ENCODE measurements at places on chromosomes 6 and 20.

DNA sequence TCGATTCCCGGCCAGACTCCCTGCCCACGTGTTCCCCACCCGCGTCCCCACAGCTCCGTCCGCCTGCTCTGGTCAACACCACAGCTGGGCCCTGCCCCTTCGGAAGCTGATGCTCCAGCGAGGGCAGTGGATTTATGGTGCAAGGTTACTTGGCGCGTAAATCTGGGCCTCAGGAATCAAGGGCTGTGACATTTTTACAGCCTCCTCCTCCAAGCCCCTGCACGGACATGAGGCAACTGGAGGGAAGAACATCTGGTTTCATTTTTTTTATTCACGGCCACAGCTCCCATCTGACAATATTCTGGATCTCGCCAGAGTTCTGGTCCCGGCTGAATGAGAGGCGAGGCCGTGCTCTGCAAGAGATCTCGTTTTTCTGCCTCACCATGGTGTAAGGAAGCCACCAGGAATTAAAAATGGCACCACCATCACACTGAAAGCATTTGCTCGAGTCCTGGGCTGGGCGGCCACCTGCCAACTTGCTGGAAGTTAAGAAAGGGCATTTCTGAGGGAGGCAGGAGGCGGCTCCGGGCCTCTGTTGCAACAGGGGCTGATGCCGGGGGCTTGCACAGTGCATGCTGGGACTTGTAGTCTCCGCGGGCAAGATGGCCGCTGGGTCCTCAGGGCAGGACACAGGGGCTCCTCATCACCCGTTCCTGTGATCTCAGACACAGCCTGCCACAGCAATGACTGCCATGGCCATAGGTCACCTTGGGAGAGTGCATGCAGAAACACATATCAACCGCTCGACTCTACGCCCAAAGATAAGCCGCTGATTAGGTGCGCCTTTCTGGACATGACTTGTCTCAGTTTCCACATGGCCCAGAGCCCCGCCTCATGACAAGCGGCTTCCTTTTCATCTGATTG lies 148.5 kb downstream of the LY86 start:
- no peak for DNase-seq

DNA sequence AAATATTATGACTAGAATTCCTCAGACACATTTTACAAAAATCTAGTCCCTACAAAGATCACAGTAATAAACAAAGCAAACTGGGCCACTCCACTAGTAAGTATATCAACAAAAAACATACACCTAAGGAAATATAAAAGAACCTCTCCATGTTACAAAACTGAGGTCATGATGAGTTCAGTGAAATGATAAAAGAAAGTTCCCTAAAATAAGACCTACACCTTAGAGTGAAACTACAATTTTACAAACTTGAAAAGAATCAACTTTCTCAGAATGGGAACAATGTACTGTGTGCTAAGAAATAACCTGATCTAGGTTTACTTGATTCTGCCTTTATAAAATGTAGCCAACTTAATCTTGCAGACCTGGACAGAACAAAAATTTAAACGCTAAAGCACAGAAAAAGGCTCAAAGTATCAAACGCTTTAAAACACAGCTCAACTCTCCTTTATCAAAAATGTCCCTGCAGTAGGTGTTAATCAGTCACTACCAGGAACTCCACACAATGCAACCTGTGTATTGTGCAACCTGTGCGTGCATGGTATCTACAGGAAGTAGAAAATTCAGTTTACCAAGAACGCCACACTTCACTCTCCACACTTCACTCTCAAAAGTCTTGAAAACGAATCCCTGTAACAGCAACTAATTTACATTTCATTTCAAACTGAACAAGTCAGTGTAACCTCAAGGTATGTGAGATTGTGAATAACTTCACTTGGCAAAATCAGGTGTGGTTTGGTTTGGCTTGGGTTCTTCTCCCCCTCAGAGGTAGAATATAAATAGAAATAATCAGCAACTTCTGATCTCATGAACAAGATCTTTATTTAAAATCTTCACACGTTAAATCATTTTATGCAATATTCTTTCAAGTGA lies 1.8 kb downstream of the RALGAPA2 start:
- DNase-seq: peak; percentile 55

DNA sequence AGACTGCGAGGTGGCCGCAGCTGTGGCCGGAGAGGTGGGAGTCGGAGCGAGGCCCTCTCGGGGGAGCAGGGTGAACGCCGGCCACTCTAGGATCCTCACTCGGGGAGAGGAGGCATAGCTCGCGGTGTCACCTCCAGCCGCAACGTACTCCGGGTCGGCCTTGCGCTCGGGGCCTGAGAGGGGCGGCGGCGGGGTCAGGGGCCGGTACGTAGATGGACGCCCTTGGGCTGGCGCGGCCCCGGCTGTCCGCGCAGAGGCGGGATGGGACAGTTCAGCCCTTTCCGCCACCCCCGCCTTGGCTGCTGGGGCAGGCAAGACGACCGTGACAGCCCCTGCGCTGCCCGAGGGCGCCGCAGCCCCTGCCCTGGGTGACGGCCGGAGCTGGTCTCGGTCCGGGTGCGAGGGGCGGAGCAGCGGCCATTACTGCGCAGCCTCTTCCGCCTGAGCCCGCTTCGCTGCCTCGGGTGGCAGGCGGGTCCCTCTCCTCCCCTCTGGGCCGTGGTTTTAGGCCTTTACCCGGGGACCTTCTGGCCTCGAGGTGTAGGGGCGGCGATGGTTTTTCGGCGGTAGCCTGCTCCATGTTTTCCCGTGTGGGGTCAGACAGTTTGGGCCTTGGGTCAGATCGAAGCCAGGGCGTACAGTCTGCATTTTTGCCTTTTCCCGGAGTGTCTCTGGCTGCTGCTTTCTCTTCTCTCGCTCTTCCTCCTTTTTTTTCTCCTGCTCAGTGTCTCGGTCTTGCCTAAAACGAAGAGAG lies 405 bp downstream of the RNF146 start:
- DNase-seq: peak; percentile 20

DNA sequence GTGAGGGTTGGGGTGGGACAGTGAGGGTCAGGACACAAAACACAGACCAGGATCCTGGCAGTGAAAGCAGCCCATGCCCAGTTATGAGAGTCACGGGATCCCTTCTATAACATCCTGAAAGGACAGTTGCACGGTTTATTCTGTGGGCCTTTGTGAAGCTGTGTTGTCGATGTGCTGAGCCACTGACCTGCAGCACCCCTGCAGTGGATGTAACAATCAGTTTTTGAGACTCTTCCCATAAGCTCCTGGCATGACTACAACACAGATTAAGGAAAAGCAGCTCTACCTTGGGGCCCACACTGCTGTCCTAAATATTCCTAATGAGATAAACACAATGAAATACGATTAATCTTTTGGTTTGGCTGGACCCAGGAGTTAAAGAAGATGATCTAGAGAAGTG lies 3.7 kb downstream of the PYGB start:
- DNase-seq: no peak

DNA sequence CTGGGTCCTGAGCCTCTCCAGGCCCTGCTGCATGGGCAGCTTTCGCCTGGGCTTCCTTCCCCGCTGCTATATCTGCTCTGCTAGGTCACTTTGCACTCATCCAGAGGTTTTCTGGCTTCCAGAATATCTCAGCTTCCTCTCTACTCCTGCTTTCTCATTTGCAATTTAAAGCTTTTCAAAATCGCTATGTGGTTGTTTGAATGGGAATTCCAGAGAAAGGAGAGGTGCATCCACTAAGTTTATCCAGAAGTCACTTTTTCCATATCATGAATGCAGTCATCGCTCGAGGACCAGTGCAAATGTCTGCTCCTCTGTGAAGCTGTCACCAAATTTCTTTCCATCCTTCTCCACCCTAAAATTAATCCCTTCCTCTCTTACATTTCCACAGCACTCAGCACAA lies 61.2 kb downstream of the SOD2 start:
- no peak for DNase-seq

DNA sequence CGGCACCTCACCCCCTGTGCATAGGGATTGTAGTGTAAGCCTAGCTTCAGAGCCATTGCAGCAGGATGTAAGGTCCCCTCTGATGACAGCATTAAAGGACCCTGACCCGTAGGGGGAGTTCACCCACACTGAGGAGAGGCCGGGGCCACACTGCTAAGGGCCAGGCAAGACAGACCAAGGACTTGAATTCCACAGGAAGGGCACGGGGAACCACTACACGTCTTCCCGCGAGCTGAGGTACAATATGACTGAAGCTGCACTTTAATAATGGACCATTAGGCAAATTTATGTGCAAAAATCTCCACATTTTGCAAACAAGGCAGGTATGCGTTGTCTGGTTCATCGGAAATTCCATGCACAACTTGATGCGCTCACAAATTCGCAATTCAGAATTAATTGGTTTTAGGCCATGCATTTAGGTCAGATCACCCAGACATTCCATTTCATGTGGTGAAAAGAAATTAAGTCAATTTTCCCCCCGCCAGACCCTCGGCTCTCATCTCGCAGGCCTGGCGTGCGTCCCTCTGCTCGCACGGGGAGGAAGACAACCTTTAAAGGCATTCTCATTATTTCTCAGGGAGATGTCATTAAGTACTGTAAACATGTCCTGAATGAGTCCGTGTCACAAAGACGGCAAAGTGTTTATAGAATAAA lies 111.8 kb downstream of the FOXA2 start:
- DNase-seq: no peak

DNA sequence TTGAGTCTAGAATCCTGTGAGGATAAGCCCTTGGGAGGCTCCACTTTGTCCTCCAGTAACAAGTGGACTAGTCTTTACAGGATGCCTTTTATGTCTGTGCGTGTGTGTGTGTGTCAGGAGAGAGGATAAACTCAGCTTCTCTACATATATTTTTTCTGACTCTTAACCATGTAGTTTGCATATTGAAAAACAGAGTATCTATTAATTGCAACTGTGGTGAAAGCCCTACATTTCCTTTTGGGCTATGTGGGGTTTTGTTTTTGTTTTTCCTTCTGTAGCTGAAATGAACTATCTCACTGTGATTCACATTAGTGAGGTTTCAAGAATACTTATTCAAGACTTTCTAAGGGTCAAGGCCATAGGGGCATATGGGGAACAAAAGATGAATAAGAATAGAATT lies 17.7 kb downstream of the TPBG start:
- DNase-seq: no peak

DNA sequence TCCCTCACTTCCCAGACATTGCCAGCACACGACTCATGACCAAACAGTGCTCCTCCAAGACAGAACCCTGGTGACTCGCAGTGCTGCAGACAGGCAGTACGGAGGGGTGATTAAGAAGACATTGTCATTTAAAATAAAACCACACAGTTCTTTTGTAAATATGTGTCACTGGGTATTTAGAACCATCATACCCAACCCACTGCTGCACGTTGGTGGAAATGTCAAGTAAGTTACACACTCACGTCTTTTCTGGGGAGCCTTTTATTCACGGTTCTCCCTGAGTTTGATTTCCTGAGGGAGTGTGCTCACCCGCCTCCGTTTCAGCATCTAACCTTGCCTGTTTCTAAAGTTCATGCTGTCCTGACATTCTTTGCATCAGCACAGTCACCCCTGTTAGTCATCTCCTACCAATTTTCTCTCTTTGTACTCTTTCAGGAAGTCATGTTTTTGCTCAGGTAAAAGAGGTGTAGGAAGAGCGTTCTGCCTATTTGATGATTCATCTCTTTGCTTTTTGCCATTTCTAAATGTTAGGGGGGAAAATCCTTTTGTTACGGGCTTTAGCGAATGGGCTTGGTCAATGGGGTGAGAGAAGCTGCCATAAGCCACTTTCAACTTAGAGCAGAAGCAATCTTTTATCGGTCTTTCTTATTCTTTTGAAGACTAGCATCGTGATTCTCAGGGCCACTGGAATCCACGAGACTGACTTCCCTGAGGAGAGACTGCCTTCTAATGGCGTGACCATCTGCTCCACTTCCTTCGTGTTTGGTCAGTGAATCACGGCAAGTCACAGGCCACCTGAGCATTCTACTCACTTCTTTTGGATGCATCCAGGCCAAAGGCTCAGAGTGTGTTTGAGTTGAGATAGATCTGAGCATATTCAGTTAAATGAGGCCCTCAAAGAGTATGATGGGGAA lies 512.8 kb upstream of the JARID2 start:
- DNase-seq: no peak

DNA sequence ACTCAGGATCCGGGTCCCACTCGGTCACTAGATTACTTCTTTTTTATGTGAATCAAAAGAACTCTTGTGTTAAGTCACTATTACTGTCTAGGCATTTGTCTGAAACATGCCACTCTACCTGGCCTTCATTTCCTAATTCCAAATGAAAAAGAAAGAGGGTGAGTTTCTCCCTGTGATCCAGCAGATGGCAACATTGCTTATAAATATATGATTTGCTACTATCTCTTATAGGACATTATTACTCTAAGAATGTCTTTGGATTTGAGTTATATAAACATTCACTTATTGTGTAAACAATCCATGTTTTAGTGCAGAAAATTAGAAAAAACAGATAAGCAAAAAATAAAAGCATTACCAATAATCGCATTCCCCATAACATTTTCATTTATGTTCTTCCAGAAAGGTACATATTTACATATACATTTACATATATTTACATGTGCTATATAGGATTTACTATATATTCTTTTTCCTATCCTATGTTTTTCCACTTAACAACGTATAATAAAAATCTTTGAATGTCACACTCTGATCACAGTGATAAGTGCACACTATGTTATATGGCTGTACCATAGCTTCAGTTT lies 66.9 kb downstream of the FAXC start:
- no peak for DNase-seq

DNA sequence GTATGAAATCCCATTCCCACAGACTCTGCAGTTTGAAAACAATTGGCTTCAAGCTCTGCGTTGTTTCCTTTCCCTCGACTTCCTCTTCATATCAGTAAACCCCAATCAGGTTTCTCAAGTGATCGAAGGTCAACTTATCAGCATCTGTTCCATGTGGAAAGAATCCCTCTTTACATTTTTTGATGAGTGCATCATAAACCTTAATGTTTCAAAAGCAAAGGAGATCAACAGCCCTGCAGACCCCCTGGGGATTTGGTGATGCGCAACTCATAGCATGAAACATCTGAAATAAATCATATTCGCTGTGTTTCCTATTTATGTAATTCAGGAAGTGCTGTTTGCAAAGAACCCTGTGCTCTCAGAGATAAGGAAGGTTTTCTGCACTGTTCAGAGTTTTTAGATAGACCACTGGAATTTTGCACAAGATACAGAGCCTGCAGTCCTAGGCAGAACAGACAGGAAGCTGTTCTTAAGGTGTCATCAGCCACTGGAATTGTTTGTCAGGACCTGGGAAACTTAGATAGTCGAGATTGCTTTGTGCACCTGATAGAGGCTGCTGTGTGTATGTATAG lies 216.0 kb downstream of the HIVEP2 start:
- DNase-seq: no peak

GRCh38 chr6:77686931-77687330 lies 34.1 kb downstream of the MEI4 start:
- DNase-seq: no peak

Data from naive thymus-derived CD8-positive, alpha-beta T cell (primary cell).